Gastrocnemius medialis (tissue), 4 donors: ENCODE measurements at places on chromosomes 7 and 10.
A peak's percentile ranks its signal among the peaks of the same experiment; 100 is the strongest.

- DNase-seq: peak; percentile 26
Observed at GRCh38 chr7:111138193-111138569, 47.3 kb downstream of the LRRN3 start.

GRCh38 chr10:94037286-94037685, 43.6 kb downstream of the PLCE1 start:
- DNase-seq: no peak

GRCh38 chr10:69846293-69846921, 44.7 kb downstream of the COL13A1 start:
- peak; percentile 65 for DNase-seq

GRCh38 chr7:28136420-28136819, 44.2 kb downstream of the JAZF1 start:
- no peak for DNase-seq

DNA sequence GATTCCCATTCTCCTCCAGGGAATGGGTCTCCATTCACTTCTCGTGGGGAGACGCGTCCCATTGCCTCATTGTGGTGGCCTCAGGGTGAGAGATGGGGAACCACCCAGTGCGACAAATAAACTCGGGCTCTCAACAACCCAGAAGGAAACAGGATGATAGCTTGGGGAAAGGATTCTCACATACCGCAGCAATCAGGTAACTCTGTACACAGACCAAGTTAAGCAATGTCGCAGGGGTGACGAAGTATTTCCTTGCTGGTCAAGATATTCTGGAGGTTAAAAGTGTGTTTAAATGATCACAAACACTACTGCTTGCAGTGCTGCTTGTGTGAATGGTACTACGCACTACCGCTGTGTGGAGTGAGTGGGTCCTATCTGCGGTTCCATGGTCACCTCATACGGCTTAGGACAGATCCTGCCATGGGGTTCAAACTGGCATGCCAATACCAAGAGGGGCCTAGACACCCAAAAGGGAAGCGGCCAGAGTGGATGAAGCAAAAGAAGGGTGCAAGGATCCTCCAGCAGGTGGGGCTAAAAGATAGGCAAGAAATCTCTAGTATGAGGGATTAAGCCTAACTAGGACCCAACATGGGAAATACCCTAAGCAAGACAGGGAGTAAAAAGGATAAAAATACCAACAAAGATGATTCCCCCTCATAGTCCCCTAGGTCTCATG, 143.8 kb upstream of the TMEM106B start:
- DNase-seq: no peak

DNA sequence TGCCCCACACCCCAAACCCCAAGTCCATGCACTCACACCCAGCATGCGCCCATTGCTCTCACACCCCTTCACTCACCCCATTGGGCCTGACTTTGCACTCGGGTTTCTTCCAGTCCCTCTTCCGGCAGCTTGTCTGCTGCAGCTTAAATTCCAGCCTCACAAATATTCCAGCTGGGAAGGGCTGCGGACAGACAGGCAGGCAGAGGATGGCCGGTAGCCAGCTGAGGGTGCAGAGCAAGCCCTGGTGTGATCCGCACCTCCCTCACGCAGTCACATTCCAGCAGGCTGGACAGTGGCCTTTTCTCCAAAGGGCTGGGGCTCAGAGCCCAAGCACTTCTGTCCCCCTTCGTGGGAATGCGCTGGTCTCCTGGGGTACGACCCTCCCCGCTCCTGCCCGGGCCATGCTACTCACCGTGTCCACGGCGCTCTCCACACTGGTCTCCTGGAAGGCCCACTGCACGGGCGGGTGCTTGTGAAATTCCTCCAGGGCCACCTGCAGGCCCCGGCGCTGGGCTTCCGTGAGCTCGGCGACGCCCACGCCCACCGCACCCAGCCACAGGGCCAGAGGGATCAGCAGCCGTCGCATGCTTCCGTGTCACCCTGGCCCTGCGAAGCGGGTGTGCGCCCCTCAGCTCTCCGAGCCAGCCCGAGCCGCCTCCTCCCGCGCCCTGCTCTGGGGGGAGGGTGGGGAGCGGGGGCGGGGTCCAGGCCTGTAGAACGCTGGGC, 1.2 kb downstream of the RARRES2 start:
- no peak for DNase-seq

DNA sequence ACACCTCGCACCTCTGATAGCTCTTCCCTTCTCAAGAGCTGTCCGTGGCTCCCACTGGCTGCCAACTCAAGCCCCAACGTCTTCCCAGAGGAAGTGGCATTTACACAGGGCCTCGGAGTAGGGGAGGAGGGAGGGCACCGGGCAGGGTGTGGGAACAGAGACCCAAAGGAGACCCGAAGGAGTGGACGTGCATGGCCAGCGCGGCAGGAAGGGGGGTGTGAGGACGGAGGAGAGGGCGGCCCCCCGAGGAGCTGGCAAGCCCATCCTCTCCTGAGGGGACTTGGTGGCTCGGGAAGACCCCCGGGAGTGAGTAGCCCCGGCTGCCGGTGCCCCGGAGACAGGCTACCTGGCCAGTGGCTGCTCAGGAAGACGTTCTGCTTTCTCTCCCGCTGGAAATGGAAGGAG, 85.9 kb downstream of the FOXL3 start:
- DNase-seq: peak; percentile 4

DNA sequence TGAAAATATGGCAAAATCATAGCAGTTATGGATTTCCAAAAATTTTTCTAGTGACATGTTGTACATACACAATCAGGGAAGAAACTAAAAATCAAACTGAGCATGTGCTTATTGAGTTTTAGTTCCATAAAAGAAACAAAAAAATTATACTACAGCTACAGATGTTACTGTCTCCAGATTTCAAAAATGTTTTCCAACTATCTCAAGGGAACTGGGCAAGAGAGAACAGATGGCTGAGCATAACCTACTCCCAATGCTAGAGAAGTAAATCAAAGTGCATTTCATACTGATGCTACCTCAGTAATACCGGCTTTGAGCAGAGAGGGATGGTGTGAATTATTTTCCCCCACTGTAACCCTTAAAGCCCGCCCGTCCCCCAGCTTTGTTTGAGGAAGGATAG, 40.7 kb upstream of the KMT2C start:
- no peak for DNase-seq

GRCh38 chr10:7409732-7410168, 1.1 kb downstream of the SFMBT2 start:
- DNase-seq: peak; percentile 32

DNA sequence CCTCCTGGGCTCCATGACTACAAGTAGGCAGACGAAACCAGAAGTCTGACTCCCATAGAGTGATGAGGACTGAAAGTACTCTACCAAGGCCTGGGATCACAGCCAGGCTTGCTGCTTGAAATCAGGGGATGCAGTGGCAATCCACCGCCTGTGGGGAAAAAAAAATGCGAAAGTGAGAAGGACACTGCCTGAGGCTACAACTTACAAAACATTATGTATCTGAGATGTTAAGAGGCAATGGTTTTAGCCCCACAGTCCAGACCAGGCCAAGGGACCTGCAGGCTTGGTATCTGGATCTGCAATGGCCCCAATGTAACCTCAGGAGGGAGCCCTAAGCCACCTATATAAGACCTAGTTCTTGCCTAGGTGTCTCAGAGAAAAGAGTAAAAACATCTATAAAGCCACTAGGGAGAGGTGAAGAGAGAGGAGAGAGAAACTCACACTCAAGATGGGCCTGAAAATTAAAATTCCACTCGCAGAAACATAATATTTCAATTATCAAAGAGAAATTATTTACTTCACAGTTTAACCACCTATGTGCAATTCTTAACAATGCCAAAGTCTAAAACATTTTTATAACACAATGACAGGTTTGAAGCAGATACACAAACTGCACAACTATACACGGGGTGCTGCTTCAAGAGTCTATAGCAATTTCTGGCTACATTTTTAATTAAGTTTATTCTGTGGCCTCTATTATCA, 13.9 kb downstream of the DNAJC1 start:
- DNase-seq: no peak
